Right ventricle myocardium superior (tissue), 1 donor: ENCODE measurements at places on chromosomes 3 and 15.

DNA sequence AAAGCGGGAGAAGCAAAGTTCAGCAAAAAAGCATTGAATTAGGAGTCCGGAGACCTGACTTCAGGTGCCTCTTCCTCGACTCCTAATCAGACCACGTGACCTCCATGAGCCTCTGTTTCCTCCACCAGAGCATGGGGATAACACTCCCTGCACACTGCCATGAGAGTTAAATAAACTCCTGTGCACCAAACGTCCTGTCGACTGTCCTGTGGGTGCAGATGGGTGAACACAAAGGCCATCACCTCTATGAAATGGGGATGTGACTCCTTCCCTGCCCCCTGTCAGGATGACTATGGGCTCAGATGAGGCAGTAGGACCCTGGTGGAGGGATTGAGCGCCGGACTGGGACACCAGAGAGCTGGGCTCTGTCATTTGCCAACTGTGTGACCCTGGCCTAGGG, 13.5 kb upstream of the TSPAN3 start:
- no peak for DNase-seq

- peak; percentile 51 for DNase-seq
Measured at GRCh38 chr3:13018043-13018451, 55.2 kb downstream of the IQSEC1 start.

- DNase-seq: no peak
Measured at GRCh38 chr3:149999421-149999820, 28.7 kb upstream of the PFN2 start.

DNA sequence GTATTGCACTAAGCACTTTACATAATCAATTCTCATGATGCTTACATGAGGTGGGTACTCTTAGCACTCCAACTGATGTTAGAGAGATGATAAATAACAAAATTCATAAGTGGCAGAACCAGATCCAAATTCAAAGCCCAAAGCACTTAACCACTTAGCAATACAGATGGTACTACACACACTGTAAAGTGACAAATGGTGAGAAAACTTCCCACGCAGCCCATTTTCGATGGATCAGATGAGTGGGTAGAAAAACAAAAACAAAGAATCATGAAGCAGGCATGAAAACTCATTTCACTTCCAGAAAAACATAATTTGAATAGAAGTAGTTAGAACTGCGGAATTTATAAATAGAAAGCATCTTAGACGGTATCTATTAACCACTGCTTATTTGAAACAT, 66.2 kb downstream of the FRMD4B start:
- no peak for DNase-seq

DNA sequence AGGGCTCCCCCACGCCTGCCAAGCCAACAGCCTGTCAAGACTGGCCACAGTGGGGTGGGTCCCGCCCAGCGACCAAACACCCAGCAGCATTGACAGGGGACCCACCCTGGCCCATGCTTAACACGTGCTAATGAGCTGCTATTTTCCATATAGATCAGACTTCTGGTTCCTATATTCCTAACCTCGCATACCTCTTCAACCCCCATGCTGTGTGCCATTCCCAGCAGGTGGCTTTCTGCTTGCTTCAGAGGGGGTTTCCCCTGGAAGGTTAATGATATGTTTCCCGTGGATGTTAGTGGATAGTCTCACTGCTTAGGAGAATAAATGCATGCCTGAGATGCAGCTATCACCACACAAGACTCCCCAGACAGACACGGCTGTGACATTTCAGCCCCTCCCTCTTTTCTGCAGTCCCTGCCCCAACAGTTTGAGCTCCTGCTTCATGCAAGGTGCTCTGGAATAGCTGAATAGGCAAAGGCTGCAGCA, 37.9 kb upstream of the MGLL start:
- DNase-seq: no peak

DNA sequence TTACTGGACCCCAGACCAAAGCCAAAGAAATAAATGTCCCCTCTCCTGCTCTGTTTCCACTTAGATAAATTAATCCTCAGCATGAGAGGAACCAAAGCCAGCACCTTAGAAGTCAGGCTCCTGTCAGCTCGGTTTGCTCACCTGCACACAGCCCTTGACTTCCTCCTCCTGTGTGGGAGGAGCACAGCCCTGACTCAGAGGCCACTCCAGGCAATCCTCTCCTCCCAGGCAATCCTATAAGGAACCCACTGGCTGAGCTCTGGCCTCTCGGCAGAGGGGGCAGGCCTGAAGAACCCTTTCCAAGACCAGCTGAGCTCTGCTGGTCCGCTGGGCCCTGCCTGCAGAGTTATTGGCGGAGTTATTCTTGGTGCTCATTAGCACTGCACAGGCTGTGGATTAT, 30.8 kb downstream of the LIPC start:
- no peak for DNase-seq

DNA sequence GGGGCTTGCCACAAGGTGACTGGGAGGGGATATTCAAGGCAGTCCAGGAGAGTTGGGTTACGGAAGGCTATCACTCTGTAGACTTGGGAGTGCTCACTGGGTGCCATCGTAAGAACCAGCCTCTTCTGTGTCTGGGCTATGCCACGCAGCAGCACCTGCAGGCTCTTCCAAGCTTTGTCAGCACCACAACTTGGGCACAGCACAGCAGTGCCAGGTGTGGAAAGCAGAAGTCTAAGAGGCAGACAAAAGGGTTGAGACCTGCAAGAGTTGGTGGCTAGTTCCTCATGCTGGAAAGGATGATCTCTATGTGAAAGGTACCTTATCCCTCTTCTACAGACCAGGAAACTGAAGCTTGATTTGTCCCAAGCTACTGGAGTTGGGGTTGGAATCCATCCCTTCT, 15.8 kb downstream of the CX3CR1 start:
- no peak for DNase-seq

GRCh38 chr15:23787346-23788105, 100.4 kb upstream of the NDN start:
- DNase-seq: no peak

DNA sequence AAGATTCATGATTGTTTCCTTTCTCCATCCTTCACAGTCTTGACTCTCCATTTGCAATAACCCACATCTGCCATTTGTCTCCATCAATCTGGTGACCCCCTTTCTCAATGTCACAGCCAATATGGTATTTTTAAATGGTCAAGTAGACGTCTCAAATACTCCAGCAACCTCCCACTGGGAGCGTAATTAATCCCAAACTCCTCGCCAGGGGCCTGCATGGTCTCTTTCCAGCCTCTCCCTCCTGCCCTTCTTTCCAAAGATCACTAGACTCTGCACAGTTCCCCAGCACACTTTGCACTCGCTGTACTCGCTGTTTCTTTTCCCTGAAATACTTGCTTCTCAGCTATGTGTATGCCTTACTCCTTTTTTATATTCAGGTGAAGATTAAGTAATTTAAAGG, 115.3 kb downstream of the PLCH1 start:
- no peak for DNase-seq

GRCh38 chr15:69743091-69743490, 290.5 kb downstream of the RPLP1 start:
- DNase-seq: no peak

DNA sequence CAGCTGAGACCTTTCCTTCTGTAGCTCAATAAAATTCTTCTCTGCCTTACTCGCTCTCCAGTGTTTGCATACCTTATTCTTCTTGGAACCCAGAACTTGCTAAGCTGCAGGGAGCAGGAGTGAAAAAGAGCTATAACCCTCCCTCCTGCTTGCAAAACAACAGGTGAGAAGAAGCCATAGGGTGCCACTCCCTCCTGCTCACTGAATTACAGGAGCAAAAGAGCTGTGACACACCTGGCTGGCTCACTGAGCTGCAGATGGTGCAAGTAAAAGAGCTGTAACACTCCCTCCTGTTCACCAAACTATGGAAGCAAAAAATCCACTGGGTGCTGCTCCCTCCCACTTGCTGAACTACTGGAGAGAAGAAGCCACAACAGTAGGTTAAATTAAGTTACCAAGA, 44.2 kb upstream of the C2CD4B start:
- no peak for DNase-seq

DNA sequence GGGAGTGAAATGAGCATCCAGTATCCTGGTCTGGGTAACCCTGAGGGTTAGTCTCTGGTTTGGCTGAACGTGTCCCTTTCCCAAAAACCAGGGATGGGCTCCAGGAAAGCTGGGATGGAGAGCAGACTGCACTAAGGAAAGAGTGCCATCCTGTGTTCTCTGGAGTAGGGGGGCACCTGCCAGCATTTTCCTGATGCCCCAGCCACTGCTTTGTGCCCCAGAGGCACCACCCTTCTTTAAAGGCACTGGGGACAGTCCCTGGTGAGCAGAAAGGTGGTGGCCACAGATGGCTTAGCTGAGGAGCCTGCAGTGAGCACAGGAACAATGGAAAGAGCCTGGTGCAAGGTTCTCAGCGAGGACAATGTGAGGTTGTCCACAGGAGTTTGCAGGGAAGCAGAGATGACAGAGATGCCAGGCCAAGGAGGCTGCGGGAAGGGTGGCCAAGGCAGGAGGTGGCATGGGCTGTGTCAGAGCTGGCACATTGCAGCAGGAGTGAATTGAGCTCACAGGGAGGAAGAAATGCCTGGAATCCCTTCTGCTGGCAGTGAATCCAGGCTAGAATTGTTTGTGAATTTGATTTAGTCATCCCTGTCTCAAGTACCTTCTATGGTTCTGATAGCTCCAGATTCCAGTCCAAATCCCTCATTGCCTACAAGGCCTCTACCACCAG, 39.9 kb downstream of the AMOTL2 start:
- DNase-seq: no peak

- DNase-seq: no peak
Measured at GRCh38 chr15:84863565-84864443, 20.7 kb upstream of the SLC28A1 start.

DNA sequence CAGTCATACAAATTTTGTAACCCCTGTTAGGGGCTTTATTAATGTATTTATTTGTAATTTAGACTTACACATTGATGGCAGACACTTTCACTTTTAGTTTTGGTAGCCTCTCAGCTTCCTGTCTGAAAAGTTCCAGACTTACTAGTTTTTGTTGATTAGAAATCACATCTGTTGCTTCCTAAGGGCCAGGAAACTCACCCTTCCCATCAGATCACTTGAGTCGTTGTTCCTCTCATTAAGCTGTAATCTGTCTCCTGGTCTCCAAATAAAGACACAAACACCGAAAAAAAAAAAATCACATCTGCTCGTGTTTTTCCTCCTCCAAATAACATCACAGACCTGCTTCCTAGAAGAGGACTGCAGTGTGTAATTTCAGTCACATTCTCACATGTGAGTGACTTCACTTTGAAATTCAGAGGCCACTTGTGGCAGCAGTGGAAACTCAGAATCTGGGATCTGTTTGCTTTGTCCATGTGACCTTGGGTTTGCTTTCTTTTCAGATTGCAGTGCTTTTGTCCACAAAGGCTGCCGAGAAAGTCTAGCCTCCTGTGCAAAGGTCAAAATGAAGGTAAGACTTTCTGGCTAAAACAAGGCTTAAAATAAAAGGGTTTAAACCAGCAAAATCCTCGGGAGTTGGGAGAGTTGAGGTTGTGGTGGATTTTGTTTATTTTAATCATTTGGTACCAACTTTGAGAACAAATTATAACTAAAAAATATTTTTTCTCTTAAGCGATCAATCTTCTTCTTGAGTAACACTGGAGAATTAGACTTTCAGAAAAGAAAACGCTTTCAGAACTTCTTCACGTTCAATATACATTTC, 87.0 kb downstream of the KLHL25 start:
- no peak for DNase-seq

DNA sequence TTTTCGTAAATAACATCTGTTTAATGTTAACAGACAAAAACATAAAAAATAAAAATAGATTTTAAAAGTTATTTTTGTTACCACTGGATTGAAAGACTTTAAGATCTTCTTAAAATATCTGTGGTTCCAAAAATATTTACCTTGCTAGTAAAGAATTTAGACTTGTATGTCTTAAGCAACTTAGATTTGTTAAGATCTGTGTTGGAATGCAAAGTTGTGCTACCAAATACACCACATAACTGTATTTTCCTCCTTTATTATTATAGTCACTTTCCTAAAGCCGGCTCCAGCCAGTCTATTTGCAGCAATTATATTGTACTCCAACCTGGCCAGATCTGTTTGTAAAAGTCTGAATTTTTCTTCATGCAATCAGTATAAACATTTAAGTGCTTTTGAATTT, 63.7 kb downstream of the SPRED1 start:
- DNase-seq: no peak

GRCh38 chr3:107579371-107579770, 56.6 kb downstream of the BBX start:
- no peak for DNase-seq

DNA sequence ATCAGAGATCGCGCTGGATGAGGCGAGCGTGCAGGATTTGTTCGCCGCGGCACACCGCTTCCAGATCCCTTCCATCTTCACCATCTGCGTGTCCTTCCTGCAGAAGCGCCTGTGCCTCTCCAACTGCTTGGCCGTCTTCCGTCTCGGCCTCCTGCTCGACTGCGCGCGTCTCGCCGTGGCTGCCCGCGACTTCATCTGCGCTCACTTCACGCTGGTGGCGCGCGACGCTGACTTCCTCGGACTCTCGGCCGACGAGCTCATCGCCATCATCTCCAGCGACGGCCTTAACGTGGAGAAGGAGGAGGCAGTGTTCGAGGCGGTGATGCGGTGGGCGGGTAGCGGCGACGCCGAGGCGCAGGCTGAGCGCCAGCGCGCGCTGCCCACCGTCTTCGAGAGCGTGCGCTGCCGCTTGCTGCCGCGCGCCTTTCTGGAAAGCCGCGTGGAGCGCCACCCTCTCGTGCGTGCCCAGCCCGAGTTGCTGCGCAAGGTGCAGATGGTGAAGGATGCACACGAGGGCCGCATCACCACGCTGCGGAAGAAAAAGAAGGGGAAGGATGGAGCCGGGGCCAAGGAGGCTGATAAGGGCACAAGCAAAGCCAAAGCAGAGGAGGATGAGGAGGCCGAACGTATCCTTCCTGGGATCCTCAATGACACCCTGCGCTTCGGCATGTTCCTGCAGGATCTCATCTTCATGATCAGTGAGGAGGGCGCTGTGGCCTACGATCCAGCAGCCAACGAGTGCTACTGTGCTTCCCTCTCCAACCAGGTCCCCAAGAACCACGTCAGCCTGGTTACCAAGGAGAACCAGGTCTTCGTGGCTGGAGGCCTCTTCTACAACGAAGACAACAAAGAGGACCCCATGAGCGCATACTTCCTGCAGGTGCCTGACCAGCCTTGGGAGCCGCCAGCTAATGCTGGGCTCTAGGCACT, 819 bp downstream of the KLHL40 start:
- no peak for DNase-seq

DNA sequence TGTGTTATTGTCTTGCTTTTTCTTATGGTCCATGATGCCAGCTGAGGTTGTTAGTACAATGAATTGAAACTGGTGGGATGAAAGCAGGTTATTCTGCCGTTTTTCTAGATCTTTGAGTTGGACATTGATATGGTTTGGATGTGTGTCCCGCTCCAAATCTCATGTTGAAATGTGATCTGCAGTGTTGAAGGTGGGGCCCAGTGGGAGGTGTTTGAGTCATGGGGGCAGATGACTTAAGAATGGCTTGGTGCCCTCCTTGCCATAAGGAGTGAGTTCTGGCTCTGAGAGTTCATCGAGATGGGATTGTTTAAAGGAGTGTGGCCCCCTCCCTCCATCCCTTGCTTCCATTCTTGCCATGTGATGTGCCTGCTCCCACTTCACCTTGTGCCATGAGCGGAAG, 80.3 kb upstream of the PIAS1 start:
- no peak for DNase-seq
